T47D (cell line): ENCODE measurements at places on chromosomes 13 and 19.

- no peak for DNase-seq
Measured at GRCh38 chr13:67554286-67554685, 324.1 kb upstream of the PCDH9 start.

GRCh38 chr13:27826379-27827353, 34.4 kb downstream of the GSX1 start:
- peak; percentile 83 for DNase-seq

- DNase-seq = no peak
Measured at GRCh38 chr13:99362362-99362761, 55.2 kb upstream of the GPR183 start.

DNA sequence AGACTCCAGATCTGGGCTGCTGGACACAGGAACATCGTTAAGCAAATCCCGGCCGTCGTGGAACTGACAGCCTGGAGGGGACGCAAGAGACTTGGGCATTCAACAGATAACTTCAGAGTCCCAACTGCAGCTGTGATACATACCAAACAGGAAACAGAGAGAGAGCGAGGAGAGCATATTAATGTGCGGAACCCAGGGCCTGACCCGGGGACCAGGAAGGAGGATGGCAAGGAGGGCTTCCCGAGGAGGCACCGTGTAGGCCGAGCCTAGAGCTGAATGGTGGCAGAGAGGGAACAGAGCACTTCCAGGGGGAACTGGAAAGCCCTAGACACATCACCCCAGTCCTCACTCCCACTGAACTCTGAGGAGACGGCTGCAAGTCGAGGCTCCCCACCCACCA, 68.1 kb downstream of the SIPA1L3 start:
- DNase-seq = no peak

- peak; percentile 5 for DNase-seq
Measured at GRCh38 chr13:78608688-78609463, 5.5 kb upstream of the POU4F1 start.

DNA sequence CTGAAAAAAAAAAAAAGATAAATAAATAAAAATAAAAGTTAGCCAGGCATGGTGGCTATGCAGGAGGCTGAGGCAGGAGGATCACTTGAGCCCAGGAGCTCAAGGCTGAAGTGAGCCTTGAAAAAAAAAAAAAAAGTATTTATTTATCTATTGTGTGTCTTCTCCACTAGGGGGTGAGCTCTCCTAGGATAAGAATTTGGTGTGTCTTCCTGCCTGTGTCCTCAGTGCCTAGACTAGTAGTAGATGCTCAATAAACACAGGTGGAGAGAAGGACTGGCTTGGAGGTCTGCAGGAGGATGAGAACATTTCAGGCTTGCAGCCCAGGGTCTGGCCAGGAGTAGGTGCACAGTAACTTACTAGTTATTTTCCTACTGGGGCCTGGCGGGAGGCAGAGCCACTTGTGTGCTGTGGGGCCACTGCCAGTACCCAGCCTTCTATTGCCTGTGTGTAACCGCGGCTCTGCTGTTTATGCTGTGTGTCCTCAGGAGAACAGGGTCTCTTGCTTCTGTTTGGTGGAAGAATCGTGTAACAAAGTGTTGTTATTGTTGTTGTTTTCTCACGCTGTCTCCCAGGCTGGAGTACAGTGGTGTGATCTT, 5.4 kb downstream of the LMTK3 start:
- peak; percentile 75 for DNase-seq

DNA sequence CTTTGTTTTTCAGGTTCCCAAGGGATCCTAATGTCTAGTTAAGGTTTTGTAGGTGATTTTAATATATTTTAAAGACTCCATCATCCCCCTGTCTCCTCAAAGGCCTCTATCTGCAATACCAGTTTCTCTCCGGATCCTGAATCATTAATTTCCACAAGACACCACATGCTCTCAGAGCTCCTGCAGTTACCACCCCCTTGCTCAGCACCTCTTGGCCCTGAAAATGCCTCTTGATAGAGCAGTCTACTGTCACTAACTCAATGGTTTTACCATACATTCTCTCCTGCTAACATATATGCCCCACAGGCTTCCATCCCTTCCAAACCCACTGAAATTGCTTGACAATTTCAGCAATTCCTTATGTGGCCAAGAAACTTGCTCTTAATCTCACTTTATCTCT, 1.9 kb upstream of the PEG3 start:
- DNase-seq = no peak

GRCh38 chr19:18611327-18612050, 1.2 kb upstream of the TMEM59L start:
- DNase-seq = no peak

DNA sequence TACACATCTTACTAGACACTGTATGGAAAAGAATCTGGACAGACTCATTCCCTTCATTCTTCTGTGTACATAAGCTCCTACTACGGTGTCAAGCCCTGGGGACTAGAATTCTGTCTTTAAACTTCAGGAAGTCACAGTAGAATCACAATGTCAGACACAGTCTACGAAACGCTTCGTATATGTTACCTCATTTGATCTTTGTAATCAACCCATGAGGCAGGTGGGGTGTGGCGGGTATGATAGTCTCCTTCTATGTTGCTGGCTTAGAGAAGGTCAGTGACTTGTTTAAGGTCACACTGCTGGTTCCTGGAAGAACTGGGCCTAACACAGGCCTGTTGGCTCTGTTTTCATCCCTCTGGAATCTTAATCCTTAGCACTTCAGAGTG, 32.2 kb upstream of the TPT1 start:
- no peak for DNase-seq

DNA sequence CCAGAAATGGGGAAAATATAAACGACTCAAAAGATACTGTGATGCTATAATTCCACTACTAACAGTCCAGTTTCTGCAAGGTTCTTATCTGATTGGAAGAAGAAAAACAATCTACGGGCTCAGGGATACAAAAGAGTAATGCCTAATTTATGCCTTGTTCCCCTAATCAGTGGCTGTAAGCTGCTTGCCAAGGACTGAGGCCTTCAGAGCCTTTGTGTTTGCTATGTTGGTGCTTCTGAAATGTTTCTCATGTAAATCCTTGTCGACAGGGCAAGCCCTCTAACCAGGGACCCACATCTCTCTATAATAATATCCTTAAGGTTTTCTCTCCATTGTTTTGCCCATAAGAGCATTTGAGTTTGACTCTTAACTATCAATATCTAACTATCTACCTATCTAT, 89.7 kb upstream of the CLDN10 start:
- DNase-seq = no peak

DNA sequence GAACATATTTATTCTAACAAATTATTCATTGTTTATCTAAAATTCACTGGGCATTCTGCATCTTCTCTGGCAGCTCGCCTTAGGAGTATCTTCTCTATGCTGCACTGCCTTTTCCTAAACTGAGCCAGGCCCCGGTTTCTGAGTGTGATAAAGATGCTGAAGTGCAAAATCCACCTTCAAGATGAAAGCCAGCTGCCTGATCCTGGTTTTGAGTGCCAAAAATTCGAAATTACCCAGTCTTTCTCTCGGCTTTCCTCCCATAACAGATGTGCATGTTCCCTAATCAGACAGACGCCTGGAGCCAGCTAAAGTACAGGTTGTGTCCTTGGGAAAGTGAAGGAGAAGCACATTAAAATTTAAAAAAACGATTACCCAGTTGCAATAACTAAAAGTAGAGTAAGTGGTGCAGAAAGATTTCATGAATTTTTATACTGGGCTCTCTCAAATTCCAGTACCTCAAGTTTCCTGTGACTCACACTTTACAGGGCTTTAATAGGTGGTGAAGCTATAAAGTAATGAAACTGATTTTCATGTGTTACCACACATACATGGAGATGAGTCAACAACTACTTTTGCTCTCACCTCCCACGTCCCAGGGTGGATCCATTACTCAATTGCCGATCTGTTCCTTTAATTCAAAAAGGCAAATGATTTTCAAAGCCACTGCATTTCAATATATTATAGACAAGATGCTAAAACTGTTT, 65.0 kb upstream of the GTF2F2 start:
- no peak for DNase-seq

- no peak for DNase-seq
Measured at GRCh38 chr13:110334841-110335490, 27.9 kb downstream of the COL4A2 start.
